ENCODE measurements at places on chromosomes 6 and 20.
A peak's percentile ranks its signal among the peaks of the same experiment; 100 is the strongest.

- DNase-seq, result no peak
These were observed 124.4 kb upstream of the KCNK16 start for GRCh38 chr6:39446909-39447308.

- DNase-seq, result peak; percentile 74
These were observed 128.8 kb downstream of the PLCB1 start for GRCh38 chr20:8260837-8261251.

- DNase-seq, result peak; percentile 90
These were observed 149.6 kb downstream of the BACH2 start for GRCh38 chr6:90146921-90147649.

- DNase-seq, result no peak
These were observed 125.0 kb downstream of the FYN start for GRCh38 chr6:111748231-111748647.

GRCh38 chr6:119100115-119100514 lies 21.7 kb upstream of the FAM184A start:
- DNase-seq, result no peak

GRCh38 chr6:50655848-50656453 lies 57.4 kb upstream of the TFAP2D start:
- DNase-seq, result no peak

- DNase-seq, result peak; percentile 42
These were observed 37.4 kb upstream of the GABRR1 start for GRCh38 chr6:89254569-89254968.

DNA sequence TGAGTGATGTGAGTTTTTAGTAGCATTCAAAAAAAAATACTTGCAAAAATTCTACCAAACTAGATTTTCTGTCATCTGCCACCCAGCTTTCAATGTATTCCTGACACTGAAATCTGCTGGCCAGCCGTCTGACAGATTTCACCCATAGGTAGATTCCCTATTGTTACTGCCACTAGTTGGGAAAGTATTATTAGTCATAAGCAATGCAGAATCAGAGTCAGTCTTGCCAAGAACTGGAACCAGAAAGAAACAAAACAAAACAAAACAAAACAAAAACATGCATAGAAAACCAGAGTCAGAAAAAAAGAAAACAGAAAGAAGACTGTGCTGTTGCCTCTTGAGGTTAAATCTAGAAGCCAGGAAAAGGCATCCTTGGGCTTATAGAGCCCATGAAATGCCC lies 293.1 kb upstream of the KCNQ5 start:
- DNase-seq, result no peak

DNA sequence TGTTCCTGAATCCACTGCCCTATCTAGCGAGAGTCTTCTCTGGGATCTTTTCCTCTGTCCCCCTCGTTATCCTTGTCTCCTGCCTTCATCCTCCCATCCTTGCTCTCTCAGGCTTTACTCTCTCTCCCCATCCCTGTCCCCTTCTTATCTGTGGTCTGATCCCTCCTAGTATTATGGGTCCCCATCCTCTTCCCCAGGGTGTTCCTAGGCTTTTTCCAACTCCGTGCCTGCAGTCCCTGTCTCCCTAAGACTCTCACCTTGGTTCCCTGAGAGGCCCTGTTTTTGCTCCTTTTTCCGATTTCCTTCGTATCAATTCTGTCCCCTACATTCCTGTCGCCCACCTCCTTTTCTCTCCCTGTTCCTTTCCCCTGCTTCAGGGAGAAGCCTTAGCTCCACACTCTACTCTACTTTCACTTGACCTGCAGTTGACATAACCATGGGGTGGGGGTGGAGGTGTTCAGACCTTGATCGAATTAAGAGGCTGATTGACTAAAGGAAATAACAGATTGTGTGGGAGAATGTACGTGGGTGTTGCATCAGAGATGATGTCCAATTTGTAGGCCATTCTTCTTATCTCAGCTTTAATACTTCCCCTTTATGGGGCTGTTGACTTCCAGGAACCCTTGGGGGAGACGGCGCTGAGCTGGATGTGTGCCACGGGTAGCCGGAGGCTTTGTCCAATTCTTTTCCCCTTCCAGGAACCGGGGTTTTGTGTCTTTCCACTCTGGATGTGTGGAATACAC lies 905 bp downstream of the PPARD start:
- DNase-seq, result peak; percentile 83

Measured in MV-4-11 (cell line).